NCI-H510A (cell line): ENCODE measurements at places on chromosomes 7 and 10.

- no peak for DNase-seq
Observed at GRCh38 chr7:19489162-19489820, 219.5 kb downstream of the POLR1F start.

DNA sequence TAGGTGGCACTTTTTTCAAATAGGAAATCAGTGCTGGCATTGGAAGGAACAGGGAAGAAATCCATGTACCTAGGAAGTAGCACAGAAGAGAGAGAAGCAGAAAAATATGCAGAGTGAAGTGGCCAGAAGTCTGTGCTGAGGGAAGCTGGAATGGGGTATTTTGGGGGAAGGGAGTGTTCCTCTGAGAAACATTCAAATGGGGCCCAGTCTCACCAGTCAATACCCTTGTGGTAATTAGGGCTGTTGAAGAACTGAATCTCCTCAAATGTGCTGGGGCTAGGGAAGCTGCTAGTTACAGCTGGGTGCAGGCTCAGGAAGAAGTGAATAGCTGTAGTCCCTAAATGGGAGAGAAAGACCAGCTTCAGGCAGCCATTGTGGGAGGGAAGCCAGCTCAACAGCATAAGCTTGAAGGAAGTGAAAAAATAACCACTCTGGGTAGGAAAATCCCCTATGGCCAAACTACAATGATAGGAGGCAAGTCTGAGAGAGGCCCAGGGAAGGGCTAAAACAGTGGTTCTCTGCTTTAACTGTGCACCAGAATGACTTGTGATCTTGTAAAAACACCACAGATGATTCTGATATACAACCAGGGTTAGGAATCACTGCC lies 7.6 kb downstream of the NDST2 start:
- no peak for DNase-seq

DNA sequence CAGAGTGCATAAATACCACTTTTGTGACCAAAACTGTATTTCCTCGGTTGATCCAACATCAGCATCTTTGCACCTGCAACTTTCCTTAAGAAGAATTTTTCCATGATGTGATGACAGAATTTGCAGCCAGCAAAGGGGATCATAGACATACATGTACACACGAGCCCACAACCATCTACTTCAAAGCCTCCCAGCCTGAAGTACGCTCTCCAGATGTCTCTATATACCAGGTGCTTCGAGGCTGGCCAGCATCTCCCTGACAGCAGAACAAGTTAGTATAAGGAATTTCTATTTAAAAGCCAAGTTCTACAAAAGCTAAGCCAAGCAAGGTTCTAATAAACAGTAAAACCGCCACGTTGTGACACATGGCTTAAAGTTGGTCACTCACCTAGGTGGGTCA lies 328.5 kb downstream of the KCNMA1 start:
- DNase-seq = no peak

- DNase-seq = no peak
Observed at GRCh38 chr10:88194961-88195367, 331.5 kb downstream of the PTEN start.

DNA sequence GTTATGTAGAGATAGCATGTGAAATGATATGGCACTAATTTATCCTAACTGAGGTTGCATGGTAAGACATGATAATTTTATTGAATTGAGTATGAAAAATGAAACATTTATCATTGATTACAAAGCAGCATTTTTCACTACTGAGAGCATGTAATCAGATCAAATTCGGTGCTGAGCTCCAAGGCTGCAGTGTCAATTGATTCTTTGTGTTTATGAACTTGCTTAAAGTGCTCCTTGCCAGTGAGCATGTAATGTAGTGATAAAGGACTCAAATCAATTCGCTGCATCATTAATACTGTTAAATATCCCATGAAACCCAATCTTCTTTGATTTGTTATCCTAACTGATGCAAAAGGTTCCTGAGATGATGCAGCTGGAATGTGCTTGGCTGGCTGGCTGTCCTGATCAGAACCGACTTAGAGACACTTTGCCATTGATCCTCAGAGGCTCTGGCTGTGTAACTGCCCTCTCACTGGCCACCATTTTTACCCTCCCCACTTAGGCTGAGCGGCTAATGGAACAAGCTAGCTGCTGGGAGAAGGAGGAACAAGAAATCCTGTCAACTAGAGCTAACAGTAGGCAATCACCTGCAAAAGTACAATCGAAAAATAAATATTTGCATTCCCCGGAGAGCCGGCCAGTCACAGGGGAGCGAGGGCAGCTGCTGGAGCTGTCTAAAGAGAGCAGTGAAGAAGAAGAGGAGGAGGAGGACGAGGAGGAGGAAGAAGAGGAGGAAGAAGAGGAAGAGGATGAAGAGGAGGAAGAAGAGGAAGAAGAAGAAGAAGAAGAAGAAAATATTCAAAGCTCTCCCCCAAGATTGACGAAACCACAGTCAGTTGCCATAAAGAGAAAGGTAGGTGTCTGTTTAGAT lies 89.8 kb upstream of the SAMD8 start:
- peak; percentile 48 for DNase-seq

DNA sequence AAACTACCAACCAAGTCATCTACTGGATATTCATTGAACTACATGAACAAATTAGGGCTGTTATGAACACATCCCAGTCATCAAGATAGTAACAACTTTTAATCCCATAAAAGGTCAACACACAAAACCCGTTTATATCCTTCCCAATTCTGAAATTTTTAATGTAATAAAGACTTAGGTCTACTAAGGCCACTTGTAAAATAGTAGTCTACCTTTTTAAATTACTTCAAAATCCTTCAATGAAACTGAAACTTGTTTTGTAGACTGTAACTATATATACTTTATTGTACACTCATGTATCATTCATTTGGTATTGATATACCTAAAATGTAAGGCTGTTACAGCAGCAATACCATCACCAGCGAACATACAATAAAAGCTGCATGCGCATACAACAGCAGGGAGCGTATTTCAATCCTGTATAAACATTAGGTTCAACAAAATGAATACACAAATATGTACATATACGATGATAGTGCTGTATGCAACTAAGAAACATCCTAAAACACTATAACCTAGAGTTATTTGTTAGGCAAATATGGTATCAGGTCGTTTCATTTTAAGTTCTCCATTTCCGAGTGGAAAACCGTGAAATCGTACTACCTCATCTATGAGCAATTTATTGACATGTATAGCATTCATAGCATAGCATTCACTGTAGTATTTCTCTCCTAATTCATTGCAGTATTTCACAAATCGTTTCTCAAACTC lies 973 bp downstream of the ATAD1 start:
- no peak for DNase-seq
